ENCODE measurements at places on chromosomes 12 and 14. TPM values are rescaled to one million over a fixed set of nuclear protein-coding genes. Genes with fewer than 3 reads are reported as not detected.

The GOLT1B gene
- total RNA-seq = 99.2 TPM

The LLPH gene
- total RNA-seq = 45.5 TPM

The CCDC59 gene
- total RNA-seq = 38.3 TPM

The MTRFR gene
- 9.5 TPM for total RNA-seq

The MSRB3 gene
- 133 TPM for total RNA-seq

The KRT6B gene
- not detected for total RNA-seq

The KRT72 gene
- total RNA-seq = not detected

The IL26 gene
- total RNA-seq = not detected

The C1R gene
- 10.3 TPM for total RNA-seq

The MNAT1 gene
- total RNA-seq = 64.2 TPM

The TOX4 gene
- 83.2 TPM for total RNA-seq

- DNase-seq = peak; percentile 87
- H3K27ac ChIP-seq = peak overlapping the region; percentile 88
- H3K4me1 ChIP-seq = peaks cover 62% of the 10 kb centered on the region
- peak overlapping the region; percentile 48 for H3K4me3 ChIP-seq
- peaks cover 2% of the 10 kb centered on the region for H3K27me3 ChIP-seq
Measured at GRCh38 chr12:75722714-75723200, 211.3 kb upstream of the KRR1 start.

GRCh38 chr12:13686260-13686659 is 295.1 kb downstream of the GRIN2B start:
- DNase-seq = no peak
- no peaks in the 10 kb centered on the region for H3K4me1 ChIP-seq
- H3K27me3 ChIP-seq = no peaks in the 10 kb centered on the region
- H3K27ac ChIP-seq = no peak overlapping the region

GRCh38 chr14:37870170-37870569 is 274.7 kb downstream of the TTC6 start:
- H3K4me1 ChIP-seq = peaks cover 37% of the 10 kb centered on the region
- no peak overlapping the region for H3K27ac ChIP-seq
- no peak overlapping the region for H3K4me3 ChIP-seq
- peaks cover 4% of the 10 kb centered on the region for H3K27me3 ChIP-seq
- no peak for DNase-seq

DNA sequence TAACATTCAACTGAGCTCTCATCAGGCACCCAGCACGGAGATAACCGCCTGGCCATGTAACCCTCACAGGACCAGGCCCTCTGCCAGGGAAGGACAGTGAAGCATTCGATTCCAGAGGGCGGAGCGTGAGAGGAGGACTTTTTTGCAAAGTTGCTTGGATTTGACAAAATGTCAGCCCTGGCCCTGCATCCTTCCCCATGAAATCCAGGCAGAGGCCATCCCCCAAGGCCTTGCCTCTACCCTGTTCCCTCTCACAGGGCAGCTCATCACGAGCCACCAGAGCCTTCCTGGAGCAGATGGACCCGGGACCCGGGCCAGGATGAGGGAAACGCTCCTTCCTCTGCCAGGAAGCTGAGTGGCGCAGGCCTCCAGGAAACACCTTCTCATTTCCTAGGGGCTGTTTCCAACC is 17.0 kb downstream of the CAMKK2 start:
- no peak for DNase-seq
- H3K36me3 ChIP-seq = peaks cover 16% of the 10 kb centered on the region
- peaks cover 2% of the 10 kb centered on the region for H3K27me3 ChIP-seq
- H3K27ac ChIP-seq = no peak overlapping the region

DNA sequence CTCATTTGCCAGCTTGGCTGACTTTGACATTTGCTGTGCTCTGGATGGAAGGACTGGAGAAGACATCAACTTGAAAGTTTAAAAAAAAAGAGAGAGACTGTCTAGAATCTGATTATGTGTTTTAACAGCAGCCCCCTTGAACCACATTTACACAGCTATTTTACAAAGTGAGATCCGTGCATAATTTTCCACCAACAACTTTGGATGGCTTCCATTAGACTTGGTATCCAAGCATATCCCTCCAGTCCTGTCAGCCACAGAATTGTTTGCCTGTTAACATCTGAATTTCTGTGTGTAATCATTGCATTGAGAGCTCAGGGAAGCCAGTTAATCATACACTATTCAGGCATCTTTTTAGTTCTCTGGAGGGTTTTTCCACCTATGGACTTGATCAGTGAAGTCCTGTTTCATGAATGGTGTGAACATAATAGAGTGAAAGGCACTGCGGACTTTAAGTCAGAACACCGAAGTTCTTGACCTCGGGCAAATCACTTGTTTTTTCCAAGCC is 93.7 kb downstream of the SAMD4A start:
- H3K4me1 ChIP-seq = peaks cover 49% of the 10 kb centered on the region
- H3K27ac ChIP-seq = peak overlapping the region; percentile 9
- no peaks in the 10 kb centered on the region for H3K27me3 ChIP-seq
- DNase-seq = no peak
- peaks cover 14% of the 10 kb centered on the region for H3K36me3 ChIP-seq

DNA sequence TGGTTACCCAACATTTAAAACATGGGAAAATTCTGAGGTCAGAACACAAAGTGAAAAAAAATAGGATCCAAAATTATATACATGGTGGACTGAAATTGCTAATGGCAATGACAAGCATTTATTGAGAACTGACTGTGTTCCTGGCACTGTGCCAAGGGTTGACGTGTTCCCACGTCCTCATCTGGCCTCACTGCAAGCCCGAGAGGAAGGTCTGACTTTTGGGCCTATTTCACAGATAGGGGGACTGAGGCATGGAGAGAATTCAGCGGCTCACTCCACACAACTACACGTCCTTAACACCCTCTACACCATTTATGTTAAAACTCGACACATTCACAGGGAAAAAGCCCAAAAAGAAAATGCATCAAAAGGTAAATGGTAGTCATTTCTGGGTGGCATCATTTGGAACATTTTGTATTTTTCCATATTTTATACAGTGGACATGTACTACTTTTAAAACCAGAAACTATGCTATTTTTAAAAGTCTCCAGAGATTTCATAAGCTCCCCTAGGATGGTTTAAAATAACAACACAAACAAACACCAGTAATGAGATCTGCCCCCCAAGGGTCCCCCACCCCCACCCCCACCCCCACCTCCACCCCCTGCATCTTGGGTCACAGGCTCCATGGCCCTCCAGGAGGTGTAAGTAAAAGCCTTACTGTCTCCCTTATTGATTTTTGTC is 27.7 kb downstream of the CLMN start:
- H3K4me3 ChIP-seq = no peak overlapping the region
- peaks cover 1% of the 10 kb centered on the region for H3K27me3 ChIP-seq
- no peaks in the 10 kb centered on the region for H3K4me1 ChIP-seq

DNA sequence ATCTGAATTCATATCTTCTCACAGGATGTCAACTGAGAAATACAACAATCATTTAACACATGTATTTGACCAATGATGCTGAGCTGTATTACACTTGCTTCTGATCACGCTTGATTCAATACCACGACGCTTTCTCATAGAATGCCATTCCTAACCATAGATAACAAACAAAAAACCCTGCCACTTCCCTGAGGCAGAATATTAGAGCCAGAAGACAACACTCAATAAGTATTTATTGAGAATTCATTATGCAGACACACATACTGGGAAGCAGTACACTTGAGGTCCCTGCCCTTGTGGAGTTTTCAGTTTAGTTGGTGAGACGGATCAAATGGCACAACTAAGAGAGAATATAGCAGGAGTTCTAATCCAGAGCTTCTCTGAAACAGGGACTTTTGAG is 32.4 kb downstream of the BLTP3B start:
- H3K27ac ChIP-seq = no peak overlapping the region
- H3K4me1 ChIP-seq = peaks cover 21% of the 10 kb centered on the region
- DNase-seq = no peak

- no peaks in the 10 kb centered on the region for H3K36me3 ChIP-seq
- H3K27me3 ChIP-seq = peaks cover 14% of the 10 kb centered on the region
- no peak overlapping the region for H3K27ac ChIP-seq
- H3K4me1 ChIP-seq = no peaks in the 10 kb centered on the region
Measured at GRCh38 chr14:75619548-75619947, 41.1 kb downstream of the ERG28 start.

GRCh38 chr14:57479197-57479596 is 14.5 kb downstream of the CCDC198 start:
- no peak overlapping the region for H3K27ac ChIP-seq
- H3K36me3 ChIP-seq = no peaks in the 10 kb centered on the region
- DNase-seq = no peak
- peaks cover 2% of the 10 kb centered on the region for H3K27me3 ChIP-seq
- H3K4me3 ChIP-seq = no peak overlapping the region

DNA sequence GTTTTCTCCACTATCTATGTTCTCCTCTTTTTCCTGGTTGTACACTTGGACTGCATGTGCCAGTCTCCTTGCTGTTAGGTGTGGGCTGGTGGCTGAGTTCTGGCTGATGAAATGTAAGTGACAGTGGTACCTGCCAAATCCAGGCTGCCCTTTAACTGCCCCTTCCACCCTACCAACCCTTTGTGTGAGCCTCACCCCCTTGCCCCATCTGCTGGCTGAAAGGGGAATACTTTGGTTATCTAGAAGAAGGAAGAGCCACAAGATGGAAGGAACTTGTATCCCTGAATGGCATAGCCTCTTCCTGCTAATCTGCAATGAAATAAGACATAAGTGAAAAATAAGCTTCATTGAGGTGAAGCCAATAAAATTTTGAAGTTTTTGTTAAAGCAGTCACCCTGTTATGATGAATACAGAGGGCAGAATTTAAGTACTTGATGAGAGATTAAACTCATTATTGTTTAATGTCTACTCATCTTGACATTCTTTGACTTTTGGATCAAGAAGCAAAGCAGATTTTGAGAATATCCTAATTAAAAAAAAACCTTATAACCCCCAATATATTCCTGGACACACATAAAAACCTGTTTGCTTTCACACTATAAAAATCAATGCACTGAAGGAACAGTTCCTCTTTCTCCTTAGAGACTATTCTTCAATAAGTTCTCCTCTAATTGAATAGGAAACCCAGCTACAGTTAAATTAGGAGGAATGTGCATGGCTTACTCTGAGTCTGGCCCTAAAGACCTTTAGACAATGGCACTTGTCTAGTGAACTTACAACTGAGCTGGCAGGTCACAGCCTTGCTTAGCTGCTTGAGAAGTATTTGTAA is 262.6 kb upstream of the BTG1 start:
- peak; percentile 17 for DNase-seq
- no peak overlapping the region for H3K27ac ChIP-seq
- H3K4me3 ChIP-seq = no peak overlapping the region
- H3K36me3 ChIP-seq = no peaks in the 10 kb centered on the region
- no peaks in the 10 kb centered on the region for H3K4me1 ChIP-seq

DNA sequence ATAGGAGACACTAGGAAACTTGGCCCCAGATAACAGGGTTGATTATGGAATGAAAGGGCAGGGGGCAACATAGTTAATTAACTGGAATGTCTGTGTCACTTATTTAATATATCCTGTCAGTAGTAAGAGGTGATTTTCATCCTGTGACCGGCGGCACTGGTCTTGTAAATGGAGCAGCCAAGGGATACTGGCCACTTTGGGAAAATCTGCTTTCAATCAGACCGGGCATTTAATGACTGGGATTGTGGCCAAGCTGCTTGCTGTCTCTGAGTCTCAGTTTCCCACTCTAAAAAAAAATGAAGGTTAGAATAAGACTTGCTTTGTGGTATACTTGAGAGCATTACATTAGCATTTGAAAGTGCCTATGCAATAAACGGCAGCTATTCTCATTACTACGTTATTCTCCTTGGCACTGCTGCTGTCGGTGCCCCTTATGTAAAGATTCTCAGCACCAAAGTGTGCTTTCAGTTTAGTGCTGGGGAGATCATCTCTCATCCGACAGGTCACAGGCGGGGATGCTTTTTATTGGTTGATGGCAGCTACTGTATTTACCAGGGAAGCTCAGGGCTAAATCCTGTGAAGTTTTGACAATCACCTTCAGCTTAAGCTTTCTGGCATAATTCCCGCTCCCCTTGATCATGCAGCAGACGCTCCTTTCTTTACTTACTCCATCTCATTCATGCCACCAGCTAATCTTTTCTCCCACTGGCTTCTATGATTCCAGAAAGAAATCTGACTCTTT is 162.1 kb downstream of the ESRRB start:
- no peak for DNase-seq
- no peak overlapping the region for H3K27ac ChIP-seq
- peaks cover 8% of the 10 kb centered on the region for H3K27me3 ChIP-seq
- H3K4me1 ChIP-seq = no peaks in the 10 kb centered on the region
- no peak overlapping the region for H3K4me3 ChIP-seq

DNA sequence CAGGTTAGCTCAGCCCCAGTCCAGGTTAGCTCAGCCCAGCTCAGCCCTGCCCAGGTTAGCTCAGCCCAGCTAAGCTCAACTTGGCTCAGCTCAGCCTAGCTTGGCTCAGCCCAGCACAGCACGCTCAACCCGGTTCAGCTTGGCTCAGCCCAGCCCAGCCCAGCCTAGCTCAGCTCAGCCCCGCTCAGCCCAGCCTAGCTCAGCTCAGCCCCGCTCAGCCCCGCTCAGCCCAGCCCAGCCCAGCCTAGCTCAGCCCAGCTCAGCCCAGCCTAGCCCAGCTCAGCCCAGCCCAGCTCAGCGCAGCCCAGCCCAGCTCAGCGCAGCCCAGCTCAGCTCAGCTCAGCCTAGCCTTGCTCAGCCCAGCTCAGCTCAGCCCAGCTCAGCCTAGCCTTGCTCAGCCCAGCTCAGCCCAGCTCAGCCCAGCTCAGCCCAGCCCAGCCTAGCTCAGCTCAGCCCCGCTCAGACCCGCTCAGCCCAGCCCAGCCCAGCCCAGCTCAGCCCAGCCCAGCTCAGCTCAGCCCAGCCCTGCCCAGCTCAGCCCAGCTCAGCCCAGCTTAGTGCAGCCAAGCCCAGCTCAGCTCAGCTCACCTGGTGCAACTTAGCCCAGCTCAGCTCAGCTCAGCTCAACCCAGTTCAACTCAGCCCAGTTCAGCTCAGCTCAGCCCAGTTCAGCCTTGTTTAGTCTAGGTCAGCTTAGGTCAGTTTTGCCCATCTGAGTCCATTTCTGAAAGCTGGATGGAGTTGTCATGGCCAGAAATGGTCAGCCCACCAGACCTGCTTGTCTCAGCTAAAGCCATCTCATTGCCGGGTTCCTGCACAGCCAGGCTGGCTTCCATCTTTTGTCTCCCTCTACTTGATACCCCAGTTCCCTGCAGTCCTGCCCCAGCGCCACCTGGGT is 333.6 kb downstream of the TMEM121 start:
- H3K4me1 ChIP-seq = no peaks in the 10 kb centered on the region
- no peak overlapping the region for H3K4me3 ChIP-seq
- no peaks in the 10 kb centered on the region for H3K36me3 ChIP-seq

GRCh38 chr14:70706177-70706576 is 64.5 kb downstream of the TTC9 start:
- H3K27me3 ChIP-seq = peaks cover 17% of the 10 kb centered on the region
- no peak for DNase-seq
- no peaks in the 10 kb centered on the region for H3K36me3 ChIP-seq
